ENCODE measurements at places on chromosomes 3 and 15.
A peak's percentile ranks its signal among the peaks of the same experiment; 100 is the strongest.

DNA sequence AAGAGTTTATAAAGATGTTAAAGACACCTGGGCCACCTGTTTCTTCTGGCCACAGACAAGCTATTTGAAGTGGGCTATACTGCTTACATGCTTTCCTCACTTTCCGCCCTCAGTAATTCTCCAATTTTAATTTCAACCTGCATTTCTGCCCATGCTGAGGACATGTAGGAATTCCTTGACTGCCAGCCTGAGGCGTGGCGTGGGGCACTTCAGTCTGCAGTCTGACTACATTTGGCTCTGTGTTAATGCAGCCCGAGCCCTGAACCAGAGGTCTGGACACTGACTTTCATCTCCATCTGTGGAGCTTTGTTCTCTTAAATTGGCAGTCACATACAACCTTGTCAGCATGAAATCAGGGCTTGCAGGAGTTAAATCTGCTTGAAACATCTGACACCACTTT is 8.5 kb downstream of the UQCC5 start:
- DNase-seq = no peak

- peak; percentile 3 for DNase-seq
Measured at GRCh38 chr3:151085889-151086483, 522 bp downstream of the MED12L start.

GRCh38 chr3:23837691-23838090 is 31.9 kb downstream of the UBE2E1 start:
- DNase-seq = no peak

GRCh38 chr3:170602556-170602955 is 16.7 kb upstream of the SLC7A14 start:
- no peak for DNase-seq

DNA sequence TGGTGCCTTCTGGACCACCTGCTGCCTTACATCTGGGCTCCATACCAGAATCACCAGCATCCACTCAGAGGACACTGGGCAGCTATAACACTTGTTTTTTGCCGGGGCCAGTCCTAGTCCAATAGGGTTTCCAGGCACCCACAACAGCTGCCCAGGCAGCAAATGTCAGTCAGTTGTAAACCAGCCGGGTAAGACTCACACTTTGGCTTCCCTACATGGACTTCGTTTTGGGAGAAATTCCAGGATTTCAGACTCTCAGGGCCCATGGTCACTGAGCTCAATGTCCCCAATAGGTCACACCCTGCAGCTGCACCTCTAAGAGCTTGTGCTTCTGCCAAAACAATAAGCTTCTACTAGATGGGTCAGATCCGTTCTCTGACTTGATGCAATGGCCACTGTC is 83.8 kb downstream of the FAM174B start:
- no peak for DNase-seq

DNA sequence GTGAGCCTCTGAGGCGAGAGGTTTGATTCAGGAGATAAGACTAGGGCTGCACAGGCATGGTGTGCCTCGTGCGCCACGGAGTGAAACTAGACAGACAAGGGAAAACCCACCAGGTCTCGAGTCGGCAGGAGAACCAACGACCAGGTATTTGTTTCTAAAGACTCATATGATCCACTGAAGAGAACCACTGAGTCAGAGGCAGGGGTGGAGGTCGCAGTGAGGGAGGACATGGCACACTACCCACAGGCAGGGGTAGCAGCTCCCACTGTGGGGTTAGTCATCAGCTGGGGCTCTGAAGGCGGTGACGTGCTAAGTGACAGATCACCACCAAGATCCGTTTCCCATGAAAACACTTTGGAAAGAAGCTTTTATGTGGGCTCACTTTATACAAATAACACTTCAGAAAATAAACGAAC is 45.7 kb downstream of the CHSY1 start:
- DNase-seq = peak; percentile 70

- DNase-seq = no peak
Measured at GRCh38 chr3:132783152-132783551, 60.9 kb upstream of the NPHP3 start.

- DNase-seq = no peak
Measured at GRCh38 chr3:141746962-141747361, 8.9 kb downstream of the RNF7 start.

GRCh38 chr3:119296727-119297122 is 2.5 kb downstream of the ARHGAP31 start:
- DNase-seq = no peak

DNA sequence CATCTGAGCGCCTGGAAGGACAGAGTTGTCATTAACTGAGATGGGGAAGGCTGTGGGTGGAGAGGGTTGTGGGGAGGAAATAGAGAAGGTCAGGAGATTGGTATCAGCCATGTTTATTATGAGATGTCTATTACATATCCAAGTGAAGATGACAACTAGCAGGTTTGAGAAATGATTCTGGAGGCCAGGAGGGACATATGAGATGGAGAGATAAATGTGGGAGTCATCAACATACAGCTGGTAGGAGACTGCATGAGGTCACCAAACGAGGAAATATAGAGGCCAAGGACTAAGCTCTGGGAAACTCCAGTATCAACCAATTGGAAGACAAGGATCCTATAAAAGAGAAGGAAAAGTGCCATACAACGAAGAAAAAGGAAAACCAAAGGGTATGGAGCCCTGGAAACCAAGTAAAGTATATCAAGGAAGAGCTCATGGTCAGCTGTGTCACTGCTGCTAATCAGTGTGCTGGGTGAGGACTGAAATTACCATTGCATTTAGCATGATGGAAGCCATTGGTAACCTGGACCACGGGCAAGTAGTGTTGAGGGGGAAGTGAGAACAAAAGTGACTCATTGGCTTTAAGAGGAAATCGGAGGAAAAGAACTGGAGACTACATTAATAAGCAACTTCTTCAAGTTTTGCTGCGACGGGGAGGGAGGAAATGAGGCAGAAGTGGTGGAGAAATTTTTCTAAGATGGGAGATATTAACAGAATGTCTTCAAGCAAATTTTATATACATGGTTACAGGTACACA is 14.0 kb upstream of the UACA start:
- DNase-seq = no peak

DNA sequence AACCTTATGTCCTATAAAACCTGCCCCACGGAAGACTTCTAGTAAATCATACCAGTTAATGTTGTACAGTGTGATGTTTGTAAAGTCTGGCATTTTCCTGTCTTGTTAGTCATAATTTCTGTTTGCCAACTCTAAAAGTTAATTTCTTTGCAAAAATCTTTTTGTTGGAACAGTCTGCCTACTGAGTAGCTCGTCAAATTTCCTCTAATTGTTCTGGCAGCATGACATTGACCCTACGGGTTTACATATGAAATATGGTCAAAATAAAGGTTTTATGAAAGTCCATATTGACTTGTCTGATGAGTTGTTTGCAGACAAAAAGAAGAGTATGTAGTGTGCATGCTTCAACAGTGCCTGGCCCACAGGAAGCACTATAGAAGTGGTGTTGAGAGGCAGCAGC is 79.8 kb upstream of the SOX2 start:
- DNase-seq = no peak

DNA sequence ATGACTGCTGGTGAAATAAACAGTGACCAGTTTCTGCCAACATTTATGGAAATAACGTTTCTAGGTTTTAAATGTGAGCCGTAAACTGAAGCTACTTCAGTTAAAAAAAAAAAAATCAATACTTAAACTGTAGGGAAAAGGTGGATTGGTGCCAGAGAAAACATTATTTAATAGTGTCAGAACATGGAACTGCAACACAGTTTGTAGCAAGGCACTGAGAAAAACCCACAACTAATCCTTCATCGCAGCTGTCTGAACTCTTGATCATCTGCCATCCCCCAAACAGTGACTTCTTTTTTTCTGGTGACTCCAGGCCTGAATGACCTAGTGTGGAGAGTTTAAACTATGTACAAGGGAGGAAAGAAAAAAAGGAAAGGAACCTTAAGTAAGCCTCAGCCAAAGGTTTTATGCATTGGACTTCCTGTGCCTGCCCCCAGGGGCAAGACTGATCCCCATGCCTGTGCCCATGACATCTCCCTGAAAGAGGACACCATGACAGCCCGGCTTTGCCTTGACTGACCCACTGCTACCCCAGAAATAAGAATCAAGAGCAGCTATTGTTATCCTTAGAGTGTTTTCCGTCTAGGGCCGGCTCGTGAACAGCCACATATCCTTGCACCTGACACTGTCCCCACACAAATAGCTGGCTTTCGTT is 33.1 kb downstream of the CRTAP start:
- DNase-seq = no peak

GRCh38 chr3:163773136-163773535 is 1305.2 kb downstream of the SI start:
- no peak for DNase-seq
